ENCODE measurements at places on chromosomes 4 and X.

- no peak for DNase-seq
Observed at GRCh38 chrX:13373431-13374187, 53.8 kb upstream of the ATXN3L start.

GRCh38 chrX:9438933-9439494, 25.8 kb upstream of the TBL1X start:
- no peak for DNase-seq

GRCh38 chr4:117063961-117064696, 21.2 kb downstream of the TRAM1L1 start:
- no peak for DNase-seq

GRCh38 chr4:48706736-48707135, 73.3 kb downstream of the FRYL start:
- no peak for DNase-seq

DNA sequence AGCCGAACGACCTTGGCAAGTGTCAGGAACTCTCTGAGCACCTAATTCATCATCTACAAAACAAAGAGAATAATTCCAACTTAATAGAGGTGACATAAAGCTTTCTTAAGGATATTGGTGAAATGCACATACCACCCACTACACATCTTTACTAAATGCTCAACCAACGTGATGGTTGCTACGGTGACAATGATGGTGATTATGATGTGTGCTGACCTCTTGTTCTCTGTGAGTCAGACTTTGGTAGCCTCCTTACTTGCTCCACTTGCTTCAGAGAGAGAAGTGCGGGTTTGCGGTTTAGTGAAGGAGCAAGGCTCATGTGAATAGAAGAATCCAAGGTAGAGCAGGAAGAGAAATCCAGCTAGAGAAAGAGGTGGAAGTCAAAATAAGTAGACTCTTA, 52.8 kb upstream of the CLNK start:
- DNase-seq: no peak

DNA sequence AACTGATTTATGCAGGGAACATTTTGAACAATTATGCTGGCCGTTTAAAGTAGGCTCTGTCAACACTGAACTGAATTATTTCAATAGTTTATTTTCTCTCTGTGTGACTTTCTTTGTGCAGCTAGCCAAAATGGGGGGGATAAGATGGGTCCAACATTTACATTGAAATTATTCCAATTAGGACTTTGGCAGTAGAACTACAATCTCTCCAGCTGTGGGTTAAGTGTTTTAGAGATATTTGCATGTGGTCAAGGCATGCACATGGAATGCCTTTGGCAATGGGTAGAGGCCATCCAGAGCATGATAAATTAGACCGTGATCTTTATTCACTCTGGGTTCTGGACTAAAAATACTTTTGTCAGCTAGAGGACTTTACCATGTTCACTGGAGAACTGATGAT, 107.9 kb upstream of the ELOVL6 start:
- DNase-seq: no peak

DNA sequence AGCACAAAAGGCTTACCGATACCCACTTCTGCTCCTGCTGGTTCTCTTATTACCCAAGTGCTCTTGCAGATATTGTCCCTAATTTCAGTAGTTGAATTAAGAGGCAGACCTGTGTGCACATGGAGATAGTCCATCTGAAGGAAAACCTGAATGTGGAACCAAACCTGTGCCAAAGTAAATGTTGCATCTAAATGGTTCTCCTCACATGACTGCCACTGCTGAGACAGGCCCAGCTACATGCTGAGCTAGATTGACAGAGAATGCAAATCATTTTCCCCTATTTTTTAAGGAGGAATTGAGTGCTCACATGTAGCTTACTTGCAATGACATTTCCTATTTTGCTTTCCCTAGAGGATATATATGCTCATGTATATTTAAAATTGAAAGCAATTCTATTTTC, 609.1 kb upstream of the TECRL start:
- no peak for DNase-seq

DNA sequence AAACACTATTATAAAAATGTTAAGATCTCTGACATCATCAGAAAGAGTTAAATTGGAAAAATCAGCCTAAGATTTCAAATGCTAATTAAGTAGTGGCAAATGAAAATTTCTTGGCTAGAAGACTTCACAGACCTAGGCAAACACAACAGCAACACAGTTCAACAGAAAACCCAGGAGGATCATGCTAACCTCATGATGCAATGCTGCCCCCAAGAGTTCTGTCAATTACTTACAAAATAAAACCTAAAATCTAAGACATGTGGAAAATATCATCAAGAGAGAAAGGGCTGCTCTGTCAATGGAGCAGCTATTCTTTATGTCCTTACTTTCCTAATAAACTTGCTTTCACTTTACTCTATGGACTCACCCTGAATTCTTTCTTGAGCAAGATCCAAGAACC, 21.0 kb downstream of the S100G start:
- DNase-seq: no peak

DNA sequence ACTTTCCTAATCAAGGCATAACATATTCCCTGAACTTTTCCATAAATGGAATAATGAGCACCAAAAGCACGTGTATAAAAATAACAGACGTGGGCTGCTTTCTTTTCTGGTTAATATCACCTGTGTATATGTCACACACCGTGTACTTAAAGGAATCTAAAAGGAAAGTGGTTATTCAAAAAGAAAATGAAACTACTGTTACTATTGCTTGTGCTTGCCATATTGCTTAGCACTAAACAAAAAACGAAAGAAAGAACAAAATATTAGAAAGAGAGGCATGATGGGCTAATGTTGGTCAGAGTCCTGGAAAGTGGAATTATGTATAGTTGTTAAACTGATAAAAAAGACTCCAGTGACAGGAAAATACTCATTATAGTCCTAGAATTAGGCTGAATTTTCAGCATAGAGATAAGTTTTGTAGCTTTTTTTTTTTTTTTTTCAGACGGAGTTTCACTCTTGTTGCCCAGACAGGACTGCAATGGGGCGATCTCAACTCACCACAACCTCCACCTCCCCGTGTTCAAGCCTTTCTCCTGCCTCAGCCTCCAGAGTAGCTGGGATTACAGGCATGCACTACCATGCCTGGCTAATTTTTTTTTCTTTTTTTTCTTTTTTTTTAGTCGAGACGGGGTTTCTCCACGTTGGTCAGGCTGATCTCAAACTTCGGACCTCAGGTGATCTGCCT, 123.2 kb downstream of the PABPC4L start:
- DNase-seq: no peak

GRCh38 chr4:133996431-133997121, 205.0 kb downstream of the PABPC4L start:
- no peak for DNase-seq

DNA sequence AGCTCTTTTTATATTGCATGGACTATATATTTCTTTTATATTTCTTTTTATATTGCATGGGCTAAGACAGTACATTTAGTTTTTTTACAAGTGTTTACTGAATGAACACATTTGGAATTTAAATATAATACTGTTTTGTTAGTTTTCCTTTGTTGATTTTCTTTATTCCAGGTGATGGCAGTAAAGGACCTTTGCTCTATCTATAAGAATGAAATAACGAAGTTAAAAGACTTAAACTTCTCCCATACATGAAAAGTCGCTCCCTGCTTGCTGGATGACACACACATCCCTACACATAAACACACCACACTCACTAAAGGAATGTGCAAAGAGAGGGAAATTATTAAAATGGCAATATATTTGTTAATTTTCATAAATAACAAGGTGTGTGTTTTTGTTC, 102.5 kb upstream of the ANXA10 start:
- DNase-seq: no peak

- no peak for DNase-seq
Observed at GRCh38 chrX:108271397-108271787, 166.8 kb downstream of the COL4A6 start.

- no peak for DNase-seq
Observed at GRCh38 chr4:169100670-169101101, 90.6 kb upstream of the CBR4 start.

- no peak for DNase-seq
Observed at GRCh38 chr4:80839281-80839680, 191.2 kb upstream of the BMP3 start.

DNA sequence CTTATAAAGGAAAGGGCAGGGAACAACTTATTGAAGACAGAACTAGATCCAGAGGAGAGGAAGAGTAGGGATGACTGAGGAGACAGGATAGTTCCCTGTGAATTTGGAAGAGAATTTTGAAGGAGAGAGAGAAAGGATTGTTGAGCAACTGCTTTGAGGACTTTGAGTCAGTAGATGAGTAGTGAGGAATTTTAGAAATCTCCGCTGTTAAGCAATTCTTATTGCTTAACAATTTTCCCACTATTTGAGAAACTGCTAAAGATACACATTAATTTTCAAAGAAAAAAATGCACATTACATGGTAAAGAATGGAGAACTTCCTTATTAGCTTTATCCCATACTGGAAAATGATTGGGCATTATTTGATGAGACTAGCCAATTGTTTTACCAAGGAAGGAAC, 116.3 kb upstream of the NRK start:
- no peak for DNase-seq

DNA sequence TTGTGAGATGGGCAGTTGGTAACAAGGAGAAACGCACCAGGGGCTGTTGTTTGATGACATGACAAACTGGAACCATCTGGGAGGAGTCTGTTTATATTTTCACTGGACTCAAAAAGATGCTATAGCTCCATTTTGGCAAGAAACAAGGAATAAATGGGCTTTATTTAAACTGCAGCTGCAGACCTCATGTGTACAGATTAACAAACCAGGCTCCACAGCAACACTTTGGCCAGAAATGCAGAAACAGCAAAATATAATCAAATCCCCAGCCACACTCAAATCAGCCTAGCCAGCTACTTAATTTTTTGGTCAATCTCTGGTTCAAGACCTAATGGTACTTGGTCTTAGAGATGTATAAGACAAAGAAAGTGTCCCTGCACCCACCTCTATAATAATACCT, 52.7 kb downstream of the ASB9 start:
- no peak for DNase-seq

DNA sequence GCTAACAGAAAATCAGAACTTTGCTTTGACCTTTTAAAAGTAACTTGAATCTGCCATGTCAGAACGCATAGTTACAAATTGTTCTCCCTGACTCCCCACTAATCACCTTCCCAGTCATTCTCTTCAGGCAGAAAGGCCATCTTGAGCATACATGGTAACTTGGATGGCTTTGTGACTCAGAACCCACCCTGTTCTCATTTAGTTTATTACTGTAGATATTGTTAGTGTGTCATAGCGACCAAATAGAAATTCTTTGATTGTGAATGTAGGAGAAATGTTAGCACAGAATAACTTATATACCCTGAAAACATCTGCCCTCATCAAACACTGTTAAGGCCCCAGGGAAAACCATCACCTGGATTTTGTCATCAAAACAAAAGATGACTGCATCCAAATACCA, 382.0 kb downstream of the MAGEB5 start:
- DNase-seq: no peak

- no peak for DNase-seq
Observed at GRCh38 chr4:173237152-173237551, 68.5 kb downstream of the GALNT7 start.

DNA sequence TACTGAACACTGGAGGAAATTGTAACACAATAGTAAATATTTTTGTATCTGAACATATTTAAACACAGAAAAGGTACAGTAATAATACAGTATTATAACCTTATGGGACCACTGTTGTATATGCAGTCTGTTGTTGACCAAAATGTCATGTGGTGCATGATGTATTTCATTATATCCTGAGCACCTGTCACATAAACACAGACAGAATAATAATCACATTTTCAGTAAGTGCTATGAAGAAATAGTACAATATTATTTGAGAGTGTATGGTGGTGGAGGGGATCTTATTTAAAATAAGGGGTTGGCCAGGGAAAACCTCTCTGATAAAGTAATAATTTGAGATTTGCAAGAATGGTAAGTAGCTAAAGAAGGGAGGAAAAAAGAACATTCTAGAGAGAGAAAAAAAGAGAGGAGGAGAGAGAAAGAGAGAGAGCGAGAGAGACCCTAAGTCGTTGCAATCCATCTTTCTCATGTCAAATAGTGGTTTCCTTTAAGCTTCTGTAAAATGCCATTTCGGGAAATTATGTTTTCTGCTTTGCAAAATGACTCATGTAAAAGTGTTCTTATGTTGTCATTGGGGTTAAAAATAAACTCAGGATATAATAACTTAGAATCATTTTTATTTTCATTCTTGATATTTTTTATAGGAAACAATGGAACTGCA, 19.3 kb upstream of the CLNK start:
- DNase-seq: no peak

DNA sequence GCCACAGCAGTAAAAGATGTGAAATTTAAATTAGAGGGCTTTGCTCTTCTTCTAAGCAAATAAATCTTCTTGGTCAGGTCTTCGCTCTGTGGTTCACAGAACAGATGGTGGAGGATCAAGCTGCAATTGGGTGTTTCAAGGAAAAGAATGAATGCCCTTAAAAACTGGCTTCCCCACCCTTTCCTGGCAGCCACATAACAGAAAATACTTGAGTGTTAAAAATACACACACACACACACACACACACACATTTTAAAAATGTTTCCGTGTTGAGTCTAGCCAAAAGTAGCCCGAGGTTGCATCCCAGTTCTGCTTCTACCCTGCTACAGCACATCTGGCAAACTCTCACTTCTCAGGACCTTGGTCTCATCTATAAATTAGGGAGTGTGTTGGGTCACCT, 56.7 kb upstream of the FGFBP2 start:
- DNase-seq: no peak

- DNase-seq: no peak
Observed at GRCh38 chr4:102687373-102687981, 73.3 kb downstream of the MANBA start.

GRCh38 chr4:120545391-120545790, 377.1 kb downstream of the PRDM5 start:
- no peak for DNase-seq

- no peak for DNase-seq
Observed at GRCh38 chrX:125219852-125220251, 99.8 kb upstream of the TEX13C start.

DNA sequence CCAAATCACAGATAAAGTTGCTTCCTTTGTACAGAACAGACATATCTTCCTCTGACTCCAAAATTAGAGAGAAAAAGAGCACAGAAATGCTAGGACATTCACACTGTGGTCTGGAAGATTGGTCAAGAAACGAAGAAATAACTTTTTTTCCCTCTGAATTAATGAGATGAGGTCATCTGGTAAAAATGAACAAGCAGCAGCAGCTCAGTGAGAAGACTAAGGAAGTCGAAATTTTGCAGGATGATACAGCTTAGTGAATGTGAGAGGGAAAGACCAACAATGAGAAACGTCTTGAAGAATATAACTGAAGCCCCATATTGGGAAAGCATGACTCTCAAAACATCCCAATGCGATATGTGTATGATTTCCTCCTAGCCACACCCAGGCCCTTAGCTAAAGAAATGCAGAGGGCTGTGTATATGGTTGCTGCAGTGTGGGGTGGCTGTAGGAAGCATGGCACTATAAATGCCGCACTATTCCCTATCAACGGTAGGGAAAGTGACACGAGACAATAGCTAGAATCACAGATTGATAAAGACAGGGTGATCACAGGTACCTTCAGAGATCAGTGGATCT, 208.6 kb downstream of the VEGFC start:
- no peak for DNase-seq

All from SHP77 (cell line).